CD4-positive, alpha-beta T cell (primary cell): ENCODE measurements at places on chromosomes 5 and 9. TPM values are rescaled to one million over a fixed set of nuclear protein-coding genes. Genes with fewer than 3 reads are reported as not detected.

DNA sequence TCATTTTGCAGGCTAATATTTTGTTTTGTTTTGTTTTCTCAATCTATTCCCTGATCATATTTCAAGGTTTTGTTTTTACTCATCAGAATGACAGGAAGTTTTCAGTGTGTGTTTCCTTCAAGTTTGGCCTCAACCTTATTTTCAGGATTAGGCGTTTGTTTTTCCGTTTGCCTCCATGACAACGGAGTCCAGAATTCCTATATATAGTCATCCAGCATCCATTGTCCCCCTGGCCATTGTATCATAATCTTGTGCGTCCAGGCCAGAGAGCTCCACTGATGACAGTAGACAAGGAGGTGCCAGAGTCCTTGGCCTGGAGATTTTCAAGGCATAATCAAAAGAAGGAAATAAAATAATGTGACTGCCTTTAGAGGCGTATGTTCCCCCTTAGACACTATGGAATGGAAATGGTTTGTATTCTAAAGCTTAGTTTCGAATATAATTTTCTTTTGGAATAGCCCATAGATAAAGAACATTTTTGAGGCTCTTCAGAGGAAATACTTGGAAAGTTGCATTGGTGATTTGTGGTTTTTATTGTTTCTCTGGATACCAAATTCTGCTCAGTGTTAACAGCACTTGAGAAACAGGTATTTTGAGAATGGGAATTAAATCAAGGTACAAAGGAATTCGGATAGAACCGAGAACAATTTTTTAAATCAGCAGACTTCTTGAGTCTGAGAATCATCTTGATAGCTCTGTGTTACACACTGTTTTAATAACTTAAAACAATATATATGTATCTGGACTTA is 99.8 kb downstream of the ZNF462 start:
- no peak for DNase-seq

DNA sequence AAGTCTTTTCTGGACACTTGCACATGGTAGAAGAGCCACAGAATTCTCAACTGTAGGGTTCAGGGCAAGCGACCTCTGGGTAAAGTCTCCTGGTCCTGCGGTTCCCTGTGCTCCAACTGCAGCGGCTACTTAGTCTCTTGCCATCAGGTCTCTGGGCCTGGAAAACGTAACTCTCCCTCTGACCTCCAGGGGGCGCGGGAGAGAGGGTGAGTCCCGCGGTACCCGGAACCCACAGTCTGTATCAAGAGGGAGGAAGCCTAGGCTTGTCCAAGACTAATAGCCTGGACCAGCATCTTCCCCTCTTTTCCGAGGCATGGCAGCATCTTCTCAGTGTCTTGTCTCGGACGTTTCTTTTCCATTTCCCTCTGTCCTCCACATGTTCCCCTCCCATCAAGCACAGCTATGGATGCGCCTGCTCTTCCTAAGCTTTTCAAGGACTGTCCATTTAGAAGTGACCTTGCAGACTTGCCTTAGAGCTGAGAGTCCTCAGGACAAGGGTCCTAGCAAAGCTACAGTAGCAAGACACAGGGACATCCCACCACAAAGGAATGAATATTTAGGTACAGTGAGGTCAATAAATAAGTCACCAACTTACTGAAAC is 59.3 kb downstream of the FSTL4 start:
- peak; percentile 16 for DNase-seq

The GRM6 gene
- total RNA-seq: not detected

The NFX1 gene
- 33.1 TPM for total RNA-seq

The UNC13B gene
- 0.84 TPM for total RNA-seq

DNA sequence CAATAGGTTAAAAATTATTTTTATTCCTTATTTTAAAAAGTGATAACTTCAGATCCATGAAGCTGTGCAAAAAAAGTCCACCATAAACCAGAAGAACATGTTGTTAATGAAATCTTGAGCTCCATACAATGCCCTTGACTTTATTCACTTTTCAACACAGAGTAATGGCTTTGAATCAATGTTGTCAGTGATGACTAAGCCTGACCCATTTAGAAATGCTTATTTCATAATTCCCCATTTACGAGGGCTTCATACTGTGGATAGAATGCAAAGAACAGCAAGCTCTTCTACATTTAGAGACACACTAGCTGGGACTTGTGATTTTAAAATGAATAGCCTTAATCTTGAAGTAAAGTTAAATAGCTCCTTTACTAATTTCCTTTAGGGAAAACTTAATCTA is 25.7 kb upstream of the IL9 start:
- no peak for DNase-seq

The PRSS3 gene
- not detected for total RNA-seq

The PTGER4 gene
- total RNA-seq: 352 TPM

GRCh38 chr5:96374653-96375052 is 58.4 kb downstream of the PCSK1 start:
- DNase-seq: peak; percentile 45

DNA sequence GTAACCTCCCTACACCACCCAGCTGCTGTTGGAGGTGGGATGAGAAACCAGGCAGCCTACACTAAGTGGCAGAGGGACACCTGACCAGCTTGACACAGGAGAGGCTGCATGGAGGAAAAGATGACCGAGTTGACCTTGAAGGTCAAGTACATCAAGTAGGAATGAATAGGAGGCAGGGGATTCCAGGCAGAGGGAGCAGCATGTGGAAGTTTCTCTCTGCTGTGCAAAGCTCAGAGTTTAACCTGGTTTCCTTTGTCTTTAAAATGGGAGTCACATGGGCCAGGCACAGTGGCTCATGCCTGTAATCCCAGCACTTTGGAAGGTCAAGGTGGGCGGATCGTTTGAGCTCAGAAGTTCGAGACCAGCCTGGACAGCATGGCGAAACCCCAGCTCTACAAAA is 32.6 kb downstream of the SPRY4 start:
- DNase-seq: no peak

- no peak for DNase-seq
Observed at GRCh38 chr9:98688710-98689495, 19.8 kb downstream of the GABBR2 start.

DNA sequence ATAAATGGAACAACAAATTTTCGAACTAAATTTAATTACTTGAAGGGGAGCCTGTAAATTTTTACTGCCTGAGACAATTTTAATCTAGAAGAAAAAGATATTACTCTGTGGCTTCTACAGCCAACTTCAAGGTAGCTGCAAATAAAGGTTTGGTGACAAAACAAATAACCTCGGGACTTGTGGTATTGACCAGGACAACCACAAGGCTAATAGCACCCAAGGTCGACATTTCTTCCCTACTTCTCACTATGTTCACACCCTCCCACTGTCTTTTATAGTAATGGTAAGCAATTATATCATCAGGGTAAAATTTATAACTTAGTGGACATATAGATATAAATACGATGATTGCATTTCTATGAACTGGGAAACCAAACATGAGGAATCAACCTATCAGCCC is 67.9 kb upstream of the SPINK5 start:
- no peak for DNase-seq

GRCh38 chr5:62152394-62153087 is 153.5 kb upstream of the KIF2A start:
- no peak for DNase-seq

The HAVCR1 gene
- 1.5 TPM for total RNA-seq

The PCDHA9 gene
- not detected for total RNA-seq

DNA sequence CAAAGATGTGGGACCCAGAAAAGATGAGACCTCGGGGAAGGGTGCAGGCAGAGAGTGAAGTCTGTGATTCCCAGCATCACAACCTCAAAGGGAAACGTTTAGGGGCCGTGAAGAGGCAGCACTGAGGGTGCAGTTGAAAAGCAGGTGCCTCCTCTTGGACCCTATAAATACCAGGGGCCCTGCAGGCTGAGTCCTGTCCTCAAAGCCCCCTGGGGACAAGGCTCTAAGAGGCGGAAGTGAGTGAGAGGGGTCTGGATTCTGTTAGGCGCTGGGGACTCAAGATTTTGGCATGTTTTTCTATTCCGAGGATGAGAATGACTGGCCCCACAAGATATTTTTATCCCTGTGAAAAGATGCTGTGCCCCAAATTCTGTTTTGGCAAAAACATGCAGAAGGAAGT is 107.8 kb downstream of the THBS4 start:
- no peak for DNase-seq

DNA sequence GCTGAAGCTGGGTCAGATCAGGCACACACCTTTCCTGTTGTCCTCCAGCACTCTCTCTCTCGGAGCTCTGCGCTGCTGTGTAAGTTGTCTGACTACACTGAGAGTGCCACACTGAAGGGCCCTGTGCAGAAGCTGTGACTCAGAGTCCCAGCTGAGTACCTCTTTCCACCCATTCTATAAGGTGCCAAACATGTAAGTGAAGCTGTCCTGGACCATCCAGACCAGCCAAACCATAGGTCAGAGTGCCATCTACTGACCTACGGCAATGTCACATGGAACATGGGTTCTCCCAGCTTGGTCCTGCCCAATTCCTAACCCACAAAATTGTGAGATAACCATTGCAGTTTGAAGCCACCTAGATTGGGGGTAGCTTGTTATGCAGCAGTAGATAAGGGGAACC is 68.2 kb downstream of the ADCY2 start:
- no peak for DNase-seq

- no peak for DNase-seq
Observed at GRCh38 chr9:129826344-129826743, 2.4 kb upstream of the TOR1A start.

The PSAT1 gene
- total RNA-seq: 0.30 TPM

- no peak for DNase-seq
Observed at GRCh38 chr5:9765419-9766140, 135.4 kb upstream of the TAS2R1 start.

The IL31RA gene
- total RNA-seq: not detected

GRCh38 chr9:5892456-5893133 is 1.9 kb downstream of the MLANA start:
- DNase-seq: no peak

The FOXD4 gene
- total RNA-seq: 0.20 TPM

DNA sequence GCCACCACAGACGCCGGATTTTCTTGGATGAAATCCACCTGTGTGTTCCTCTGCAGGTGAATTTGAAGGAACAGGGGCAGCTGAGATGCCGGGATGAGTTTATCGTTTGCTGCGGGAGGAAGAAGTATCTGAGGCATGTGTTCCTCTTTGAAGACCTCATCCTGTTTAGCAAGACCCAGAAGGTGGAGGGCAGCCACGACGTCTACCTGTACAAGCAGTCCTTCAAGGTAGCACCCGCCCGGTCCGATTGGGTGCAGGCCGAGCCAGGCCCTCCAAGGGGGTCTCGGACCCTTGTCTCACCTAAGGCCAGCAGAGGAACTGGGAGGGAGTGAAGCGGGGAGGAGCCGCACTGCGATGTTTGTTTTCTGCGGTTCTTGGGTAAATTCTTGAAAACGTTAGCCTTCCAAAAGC is 18.4 kb upstream of the LRRC14B start:
- no peak for DNase-seq

The LHX2 gene
- total RNA-seq: 0.14 TPM

The PCDHB5 gene
- total RNA-seq: not detected

GRCh38 chr5:59598547-59598874 is 295.0 kb downstream of the PDE4D start:
- DNase-seq: no peak

The PCDHA10 gene
- total RNA-seq: not detected

- DNase-seq: no peak
Observed at GRCh38 chr9:1421436-1421835, 371.3 kb downstream of the DMRT2 start.

- no peak for DNase-seq
Observed at GRCh38 chr5:86866036-86866435, 248.3 kb downstream of the COX7C start.

The TAF11L10 gene
- not detected for total RNA-seq

GRCh38 chr5:28542987-28543386 is 1504.6 kb upstream of the CDH9 start:
- DNase-seq: no peak

GRCh38 chr5:76718880-76719279 is 3.0 kb downstream of the F2R start:
- DNase-seq: no peak
